Natural killer cell (primary cell): ENCODE measurements at places on chromosomes 2 and 18. TPM values are rescaled to one million over a fixed set of nuclear protein-coding genes. Genes with fewer than 3 reads are reported as not detected.

Gene NAB1
- total RNA-seq: 42.0 TPM

Gene MOCOS
- total RNA-seq: 0.16 TPM

Gene LCT
- not detected for total RNA-seq

Gene RIT2
- total RNA-seq: not detected

Gene ELP2
- 129 TPM for total RNA-seq

Gene STAT4
- 264 TPM for total RNA-seq

Gene KRTCAP3
- 5.1 TPM for total RNA-seq

Gene ALPI
- not detected for total RNA-seq

Gene PLEK
- 333 TPM for total RNA-seq

Gene CFAP210
- 8.4 TPM for total RNA-seq

Gene C2orf92
- total RNA-seq: 13.4 TPM

Gene LINC00305
- not detected for total RNA-seq

Gene RAD51AP2
- not detected for total RNA-seq

Gene UXS1
- total RNA-seq: 36.3 TPM

Gene USP14
- total RNA-seq: 56.8 TPM

Gene GALNT14
- not detected for total RNA-seq

Gene BCL2
- total RNA-seq: 64.2 TPM

Gene SERPINB5
- total RNA-seq: not detected

Gene PNPT1
- total RNA-seq: 14.2 TPM

Gene AQP12A
- not detected for total RNA-seq

Gene MYOM1
- total RNA-seq: 1.7 TPM

Gene FZD7
- total RNA-seq: 0.27 TPM

Gene AQP12B
- total RNA-seq: not detected

Gene PROKR1
- total RNA-seq: not detected

Gene UGT1A10
- not detected for total RNA-seq

Gene MAL
- total RNA-seq: 1.8 TPM

Gene IL36G
- not detected for total RNA-seq

Gene CRYGD
- total RNA-seq: not detected

Gene KIAA2012
- not detected for total RNA-seq

Gene ERCC3
- total RNA-seq: 61.7 TPM

Gene EN1
- total RNA-seq: not detected

Gene FIGN
- not detected for total RNA-seq

Gene WDR75
- 32.3 TPM for total RNA-seq

Gene GDF7
- total RNA-seq: 0.02 TPM

Gene ACADL
- not detected for total RNA-seq

Gene SPHKAP
- total RNA-seq: not detected

Gene MDH1B
- not detected for total RNA-seq
